A673 (cell line): ENCODE measurements at places on chromosomes 12 and 14. TPM values are rescaled to one million over a fixed set of nuclear protein-coding genes. Genes with fewer than 3 reads are reported as not detected.

Gene KIF26A
- total RNA-seq, result 11.5 and 16.0 TPM in 2 replicates

Gene PTGDR
- not detected in 2 replicates for total RNA-seq

Gene NANOG
- not detected in 2 replicates for total RNA-seq

Gene WNT1
- total RNA-seq, result not detected in 2 replicates

Gene SDR39U1
- total RNA-seq, result 49.1 and 52.1 TPM in 2 replicates

Gene LACRT
- total RNA-seq, result not detected in 2 replicates

Gene SDS
- total RNA-seq, result not detected in 2 replicates

Gene NOVA1
- 13.4 and 16.0 TPM in 2 replicates for total RNA-seq

Gene IRAK3
- 0.19 and 0.37 TPM in 2 replicates for total RNA-seq

Gene PSMC1
- 278 and 318 TPM in 2 replicates for total RNA-seq

Gene RPS26
- total RNA-seq, result 51.9 and 69.9 TPM in 2 replicates

Gene COCH
- 70.8 and 87.6 TPM in 2 replicates for total RNA-seq

Gene OR6C75
- total RNA-seq, result not detected in 2 replicates

Gene SLC41A2
- total RNA-seq, result 0.24 and 0.35 TPM in 2 replicates

Gene BEGAIN
- total RNA-seq, result 0.84 and 1.3 TPM in 2 replicates

Gene RNASE7
- not detected in 2 replicates for total RNA-seq

Gene HSPA2
- 13.8 and 14.3 TPM in 2 replicates for total RNA-seq

Gene CMTM5
- not detected in 2 replicates for total RNA-seq

Gene MGP
- not detected in 2 replicates for total RNA-seq
